ENCODE measurements at places on chromosomes 16 and 17.

DNA sequence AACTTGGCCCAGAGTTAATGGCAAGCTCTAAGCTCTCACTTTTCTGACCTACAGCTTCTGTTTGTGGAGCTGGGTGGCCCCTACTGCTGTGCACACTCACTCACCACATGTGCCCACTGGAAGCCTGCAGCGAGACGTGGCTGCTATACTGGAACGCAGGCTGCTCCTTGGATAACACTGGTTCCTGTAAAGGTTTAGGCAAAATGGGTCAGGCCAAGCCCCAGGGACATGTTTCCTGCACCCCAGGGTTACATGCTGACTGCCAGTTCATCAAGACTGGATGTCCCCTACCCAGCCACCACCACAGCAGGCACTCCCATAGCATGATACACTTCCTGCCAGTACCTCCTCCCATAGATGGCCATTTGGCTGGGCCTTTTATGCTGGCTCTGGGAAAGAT is 8.3 kb downstream of the POLDIP2 start:
- DNase-seq, result no peak

- no peak for DNase-seq
Observed at GRCh38 chr17:20735796-20736195, 156.3 kb downstream of the CDRT15L2 start.

- peak; percentile 2 for DNase-seq
Observed at GRCh38 chr17:33712120-33712519, 419.0 kb upstream of the ASIC2 start.

- peak; percentile 43 for DNase-seq
Observed at GRCh38 chr17:41792845-41793783, 6.6 kb upstream of the JUP start.

DNA sequence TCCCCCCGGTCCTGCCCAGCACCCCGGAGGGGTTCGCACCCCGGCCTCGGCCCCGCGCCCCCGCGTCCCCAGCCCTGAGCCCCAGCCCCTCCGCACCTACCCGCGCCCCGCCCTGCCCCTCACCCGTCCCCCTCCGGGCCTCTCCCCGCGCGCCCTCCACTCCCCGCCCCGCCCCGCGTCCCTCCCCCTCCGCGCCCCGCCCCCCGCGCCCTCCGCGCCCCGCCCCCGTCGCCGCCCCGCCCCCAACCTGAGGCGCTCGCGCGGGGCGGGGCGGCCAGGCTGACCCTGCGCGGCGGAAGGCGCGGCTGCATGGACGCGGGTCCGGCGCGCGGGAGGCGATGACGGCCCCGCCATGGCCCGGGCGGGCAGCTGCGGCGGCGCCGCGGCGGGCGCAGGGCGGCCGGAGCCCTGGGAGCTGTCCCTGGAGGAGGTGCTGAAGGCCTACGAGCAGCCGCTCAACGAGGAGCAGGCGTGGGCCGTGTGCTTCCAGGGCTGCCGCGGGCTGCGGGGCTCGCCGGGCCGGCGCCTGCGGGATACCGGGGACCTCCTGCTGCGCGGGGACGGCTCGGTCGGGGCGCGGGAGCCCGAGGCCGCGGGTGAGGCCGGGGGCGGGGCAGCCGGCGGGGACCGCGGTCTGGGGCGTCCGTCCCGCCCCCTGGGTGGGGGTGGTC is at the start of gene SPIRE2:
SPIRE2 (plus strand) TSS at position 277 of the 671 bp plus-strand sequence; CDS start at position 353, 76 bp downstream.
- peak; percentile 89 for DNase-seq

DNA sequence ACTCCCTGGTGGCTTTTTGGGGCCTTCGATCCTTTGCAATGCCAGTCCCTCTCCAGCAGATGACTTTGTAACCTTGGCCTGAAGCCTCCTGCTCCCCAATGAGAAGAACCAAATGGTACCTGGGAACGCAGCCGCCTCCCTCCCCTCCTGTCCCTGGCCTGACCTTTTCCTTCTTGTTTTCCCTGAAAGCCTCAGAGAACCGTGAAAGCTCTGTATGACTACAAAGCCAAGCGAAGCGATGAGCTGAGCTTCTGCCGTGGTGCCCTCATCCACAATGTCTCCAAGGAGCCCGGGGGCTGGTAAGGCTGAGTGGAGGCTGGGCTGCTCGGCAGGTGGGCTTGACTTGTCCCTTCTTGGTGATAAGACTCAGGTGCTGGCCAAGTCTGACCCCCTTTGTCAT is 88.0 kb downstream of the SDR42E1 start:
- DNase-seq, result no peak

- no peak for DNase-seq
Observed at GRCh38 chr17:2174014-2174413, 119.1 kb downstream of the HIC1 start.

DNA sequence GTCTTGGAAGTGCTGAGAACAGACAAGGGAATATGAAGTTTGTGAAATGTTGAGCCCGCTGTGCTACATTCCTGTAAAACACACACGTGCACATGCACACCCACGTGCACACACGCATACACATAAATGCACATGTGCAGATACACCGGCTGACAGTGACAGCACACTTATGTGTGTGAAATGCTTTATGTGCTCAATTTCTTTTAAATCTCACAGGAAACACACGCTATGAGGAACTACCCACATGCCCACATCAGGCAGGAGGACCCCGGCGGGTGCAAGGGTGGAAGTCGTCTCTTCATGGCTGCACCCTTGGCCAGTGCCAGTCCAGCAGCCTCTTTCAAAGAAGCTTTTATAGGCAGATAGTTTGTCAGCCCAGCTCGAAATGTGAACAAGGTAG is 561 bp upstream of the WFDC1 start:
- DNase-seq, result peak; percentile 71

DNA sequence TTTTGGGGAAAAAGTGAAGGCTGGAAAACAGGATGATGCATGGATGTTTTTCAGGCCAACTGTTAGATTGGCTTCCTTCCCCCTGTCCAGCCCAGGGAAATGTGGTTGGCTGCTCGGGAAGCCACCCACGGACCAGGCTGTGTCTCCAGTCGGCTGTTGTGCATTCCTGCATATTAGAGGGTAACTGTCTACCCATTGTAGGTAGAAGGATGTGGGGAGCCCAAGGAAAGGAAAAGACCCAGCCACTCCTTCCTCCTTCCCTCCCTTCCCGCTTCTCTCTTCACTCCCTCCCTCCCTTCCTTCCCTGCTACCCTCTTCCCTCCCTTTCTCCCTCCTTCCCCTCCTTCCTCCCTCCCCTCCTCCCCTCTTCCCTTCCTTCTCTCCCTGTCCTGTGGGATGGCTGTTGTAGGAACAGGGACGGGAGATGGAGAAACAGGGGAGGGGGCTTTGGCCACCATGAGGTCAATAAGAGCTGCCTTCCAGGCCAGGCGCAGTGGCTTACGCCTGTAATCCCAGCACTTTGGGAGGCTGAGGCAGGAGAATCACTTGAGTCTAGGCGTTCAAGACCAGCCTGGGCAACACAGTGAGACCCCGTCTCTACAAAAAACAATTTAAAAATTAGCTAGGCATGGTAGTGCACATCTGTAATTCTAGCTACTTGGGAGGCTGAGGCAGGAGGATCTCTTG is 16.9 kb downstream of the SYT17 start:
- no peak for DNase-seq

DNA sequence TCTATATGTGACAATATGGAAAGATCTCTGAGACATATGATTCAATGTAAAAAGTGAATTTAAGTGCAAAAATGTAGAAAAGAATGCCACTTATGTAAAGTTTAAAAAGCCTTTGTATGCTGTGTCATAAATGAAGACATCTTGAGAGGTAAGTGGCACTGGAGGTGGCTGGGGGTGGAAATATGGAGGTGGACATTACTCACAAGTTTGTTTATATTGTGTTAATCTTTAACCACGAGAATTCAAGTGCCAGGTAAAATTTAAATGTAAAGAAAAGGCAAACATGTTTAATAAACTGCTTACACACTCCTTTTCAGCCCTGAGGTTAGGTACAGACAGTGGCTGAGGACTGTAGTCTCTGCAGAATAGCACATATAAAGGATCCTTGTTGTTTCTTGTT is 235.1 kb downstream of the ABCC12 start:
- DNase-seq, result no peak

DNA sequence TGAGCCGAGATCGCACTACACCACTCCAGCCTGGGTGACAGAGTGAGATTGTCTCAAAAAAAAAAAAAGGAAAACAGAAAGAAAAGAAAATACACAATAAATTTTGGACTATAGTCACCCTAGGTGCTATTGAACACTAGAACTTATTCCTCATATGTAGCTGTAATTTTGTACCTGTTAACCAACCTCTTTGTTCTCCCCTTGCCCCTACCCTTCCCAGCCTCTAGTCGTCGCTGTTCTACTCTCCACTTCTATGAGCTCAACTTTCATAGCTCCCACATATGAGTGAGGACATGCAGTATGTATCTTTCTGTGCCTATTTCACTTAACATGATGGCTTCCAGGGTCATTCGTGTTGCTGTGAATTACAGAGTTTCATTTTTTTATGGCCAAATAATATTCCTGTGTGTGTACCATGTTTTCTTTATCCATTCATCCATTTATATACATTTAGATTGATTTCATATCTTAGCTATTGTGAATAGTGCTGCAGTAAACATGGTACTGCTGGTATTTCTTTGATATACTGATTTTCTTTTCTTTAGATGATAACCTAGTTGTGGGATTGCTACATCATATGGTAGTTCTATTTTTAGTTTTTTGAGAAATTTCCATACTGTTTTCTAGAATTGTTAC is 28.3 kb downstream of the VPS35L start:
- peak; percentile 67 for DNase-seq

GRCh38 chr16:85126705-85127378 is 14.6 kb upstream of the CIBAR2 start:
- no peak for DNase-seq

- DNase-seq, result no peak
Observed at GRCh38 chr16:85294810-85295508, 182.7 kb upstream of the CIBAR2 start.

GRCh38 chr16:30896889-30897733 is 697 bp downstream of the CTF1 start:
- DNase-seq, result peak; percentile 96

DNA sequence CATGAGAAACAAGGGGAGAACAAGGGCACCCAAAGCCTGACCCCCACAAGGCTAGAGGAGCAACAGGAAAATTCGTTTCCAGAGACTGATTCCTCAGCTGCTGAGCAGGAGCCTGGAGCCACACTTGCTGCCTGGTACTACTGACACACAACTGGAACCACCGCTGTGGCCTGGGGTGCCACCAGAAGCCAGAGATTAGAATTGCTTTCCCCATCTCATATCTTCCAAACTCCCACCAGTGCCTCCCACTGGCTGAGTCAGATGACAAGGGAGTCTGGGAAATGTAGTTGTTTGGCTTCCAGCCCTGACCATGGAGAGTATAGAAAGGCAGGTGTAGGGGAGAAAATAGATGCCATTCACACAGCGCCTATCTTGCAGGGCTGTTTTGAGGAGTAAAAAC is 4.1 kb upstream of the TMEM11 start:
- DNase-seq, result peak; percentile 83

DNA sequence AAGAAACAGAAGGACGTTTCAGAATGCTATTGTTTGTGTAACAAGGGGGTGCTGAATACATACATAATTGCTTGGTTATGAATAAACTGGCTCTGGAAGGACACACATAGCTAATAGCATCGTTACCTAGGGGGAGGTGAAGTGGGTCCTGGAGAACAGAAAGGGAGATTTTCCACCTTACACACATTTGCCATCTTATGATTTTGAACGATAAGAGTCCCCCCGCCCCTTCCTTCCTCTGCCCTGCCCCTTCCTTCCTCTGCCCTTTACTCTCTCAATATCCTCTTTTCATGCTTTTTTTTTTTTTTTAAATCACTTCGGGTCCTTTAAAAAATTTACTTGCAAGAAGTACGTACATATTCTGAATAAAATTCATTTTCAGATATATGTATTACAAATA is 902 bp upstream of the DHRS7B start:
- peak; percentile 81 for DNase-seq

DNA sequence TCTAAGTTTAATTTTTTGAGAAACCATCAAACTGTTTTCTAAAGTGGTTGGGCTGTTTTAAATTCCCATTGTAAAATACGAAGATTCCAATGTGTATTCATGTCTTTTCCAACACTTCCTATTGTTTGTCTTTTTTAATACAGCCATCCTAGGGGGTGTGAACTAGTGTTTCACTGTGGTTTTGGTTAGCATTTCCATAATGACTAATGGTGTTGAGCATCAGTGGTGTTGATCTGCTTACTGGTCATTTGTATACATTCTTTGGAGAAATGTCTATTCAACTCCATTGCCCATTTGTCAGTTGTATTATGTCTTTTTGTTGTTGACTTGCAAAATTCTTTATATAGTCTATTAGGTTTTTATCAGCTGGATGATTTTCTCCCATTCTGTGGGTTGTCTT is 239.2 kb upstream of the AXIN2 start:
- DNase-seq, result no peak

DNA sequence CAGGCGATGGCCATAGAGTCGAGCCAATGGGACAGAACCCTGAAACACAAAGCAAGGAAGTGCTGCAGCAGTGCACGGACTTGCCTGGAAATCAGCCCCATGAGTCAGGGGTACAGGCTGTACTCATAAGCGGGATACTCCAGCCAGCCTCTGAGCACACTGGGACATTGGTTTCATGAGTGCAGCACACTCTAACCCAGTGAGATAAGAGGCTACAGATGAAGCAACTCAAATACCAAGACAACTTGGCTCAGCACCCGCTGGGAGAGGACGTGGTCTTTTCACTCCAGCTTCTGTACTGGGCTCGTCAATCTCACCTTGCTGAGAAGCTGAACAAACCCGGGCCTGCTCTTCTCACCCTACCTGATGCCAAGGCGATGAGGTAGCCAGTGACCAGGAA is 98.2 kb downstream of the AXIN2 start:
- DNase-seq, result no peak

GRCh38 chr17:38747463-38748148 is 530 bp downstream of the PCGF2 start:
- no peak for DNase-seq

DNA sequence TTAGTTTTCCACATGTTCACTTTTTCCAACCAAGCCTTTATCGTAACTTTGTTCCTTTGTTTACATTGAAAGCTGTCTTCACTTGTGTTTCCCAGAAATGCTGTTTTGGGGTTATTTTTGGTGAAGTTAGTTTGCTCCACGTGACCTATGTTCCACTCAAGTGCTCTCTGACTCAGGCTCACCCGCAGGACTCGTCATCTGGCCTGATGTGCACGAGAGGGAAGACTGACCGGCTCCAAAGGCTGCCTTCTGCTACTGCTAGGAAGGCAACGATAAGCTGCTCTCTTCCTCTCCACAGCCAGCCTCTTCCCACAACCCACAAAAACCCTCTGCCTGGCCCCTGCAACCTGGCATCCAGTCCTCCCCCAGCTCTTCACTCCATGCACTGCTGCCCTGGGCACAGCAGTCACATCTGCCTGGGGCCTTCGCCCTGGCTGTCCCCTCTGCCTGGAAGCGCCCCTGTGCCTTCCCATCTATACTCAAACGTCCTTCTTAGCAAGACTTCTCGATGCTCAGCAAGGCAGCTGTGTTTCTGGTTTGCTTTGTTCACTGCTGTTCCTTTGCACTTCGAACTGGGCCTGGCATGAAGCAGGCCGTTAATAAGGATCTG is 28.0 kb downstream of the ZCCHC14 start:
- peak; percentile 92 for DNase-seq

- DNase-seq, result peak; percentile 92
Observed at GRCh38 chr17:36148559-36149295, 27.7 kb downstream of the TBC1D3B start.

- peak; percentile 87 for DNase-seq
Observed at GRCh38 chr16:89037261-89038152, 56.1 kb upstream of the ACSF3 start.

- DNase-seq, result no peak
Observed at GRCh38 chr16:2077696-2078095, 29.9 kb downstream of the TSC2 start.

All from hematopoietic multipotent progenitor cell treated with erythropoietin and hydrocortisone succinate and interleukin-3 and kit ligand, for 4 days (in vitro differentiated cells).